IgD-negative memory B cell (primary cell): ENCODE measurements at places on chromosomes 12 and 14. TPM values are rescaled to one million over a fixed set of nuclear protein-coding genes. Genes with fewer than 3 reads are reported as not detected.

Gene CLEC6A
- not detected for polyA plus RNA-seq

Gene PPP1R36
- polyA plus RNA-seq, result not detected

Gene TBX3
- not detected for polyA plus RNA-seq

Gene RNASE7
- polyA plus RNA-seq, result not detected

Gene TDRD9
- polyA plus RNA-seq, result 2.0 TPM

Gene TRPV4
- polyA plus RNA-seq, result not detected

Gene SSTR1
- not detected for polyA plus RNA-seq
